Activated gamma-delta T cell treated with Interleukin-2 at 50 U/mL for 16 hours (primary cell): ENCODE measurements at places on chromosomes 4 and X.

DNA sequence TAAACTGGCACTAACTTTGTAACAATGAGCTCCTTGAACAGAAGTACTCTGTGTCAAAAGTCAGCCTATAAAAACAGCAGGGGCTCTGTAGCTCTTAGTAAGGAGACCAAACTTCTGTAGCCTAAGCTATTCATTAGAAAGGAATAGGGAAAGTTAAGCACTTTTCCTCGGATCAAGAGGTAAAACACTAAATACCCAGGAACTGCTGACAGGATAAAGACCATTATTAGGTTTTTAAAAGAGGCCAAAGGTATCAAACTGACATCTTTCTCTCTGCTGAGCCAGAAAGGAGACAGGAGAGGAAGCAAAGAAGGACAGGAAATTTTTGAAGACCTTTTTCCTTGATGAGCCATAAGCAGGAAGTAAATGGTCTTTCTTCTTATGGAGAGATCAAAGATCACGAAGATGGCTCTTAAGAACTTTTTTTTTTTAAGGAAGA is 31.9 kb downstream of the ANAPC10 start:
- DNase-seq, result no peak

DNA sequence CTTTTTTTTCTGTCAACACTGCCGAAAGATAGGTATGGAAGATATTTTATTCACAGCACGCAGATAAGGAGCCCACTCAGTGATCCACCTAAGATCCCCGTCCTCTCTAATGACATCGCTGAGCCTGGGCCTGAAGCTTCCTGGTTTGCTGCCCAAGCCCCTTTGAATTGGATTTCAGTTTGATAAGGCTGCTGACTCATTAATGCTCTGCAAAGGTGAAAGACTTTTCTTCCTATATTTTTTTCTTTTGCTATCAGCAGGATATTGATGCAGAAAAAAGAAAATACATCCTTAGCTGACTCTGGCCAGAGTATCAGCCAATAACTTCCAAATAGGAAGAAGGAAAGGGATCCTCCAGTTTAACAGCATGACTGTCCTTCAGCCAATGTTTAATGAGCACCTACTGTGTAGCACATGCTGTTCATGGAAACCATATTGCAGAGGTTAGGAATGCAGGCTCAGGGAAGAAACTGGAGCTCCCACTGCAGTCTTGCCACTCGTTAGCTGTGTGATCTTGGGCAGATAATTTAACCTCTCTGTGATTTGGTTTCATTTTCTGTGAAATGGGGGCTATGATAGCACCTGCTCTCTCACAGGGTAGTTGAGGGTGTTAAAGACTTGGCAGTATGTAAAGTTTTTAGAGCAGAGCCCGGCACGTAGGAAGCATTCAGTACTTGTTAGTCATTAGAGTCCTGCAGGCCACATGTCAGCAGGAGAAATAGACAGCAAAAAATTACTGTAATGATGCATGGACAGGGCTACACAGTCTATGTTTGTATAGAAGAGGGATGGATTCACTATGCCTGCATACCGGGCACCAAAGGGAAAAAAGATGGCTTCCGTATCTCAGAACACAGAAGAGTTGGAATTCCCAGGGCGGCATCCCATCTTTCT is 39.3 kb downstream of the EVC start:
- no peak for DNase-seq

- no peak for DNase-seq
These were observed 71.7 kb downstream of the FANCB start for GRCh38 chrX:14801136-14801535.

DNA sequence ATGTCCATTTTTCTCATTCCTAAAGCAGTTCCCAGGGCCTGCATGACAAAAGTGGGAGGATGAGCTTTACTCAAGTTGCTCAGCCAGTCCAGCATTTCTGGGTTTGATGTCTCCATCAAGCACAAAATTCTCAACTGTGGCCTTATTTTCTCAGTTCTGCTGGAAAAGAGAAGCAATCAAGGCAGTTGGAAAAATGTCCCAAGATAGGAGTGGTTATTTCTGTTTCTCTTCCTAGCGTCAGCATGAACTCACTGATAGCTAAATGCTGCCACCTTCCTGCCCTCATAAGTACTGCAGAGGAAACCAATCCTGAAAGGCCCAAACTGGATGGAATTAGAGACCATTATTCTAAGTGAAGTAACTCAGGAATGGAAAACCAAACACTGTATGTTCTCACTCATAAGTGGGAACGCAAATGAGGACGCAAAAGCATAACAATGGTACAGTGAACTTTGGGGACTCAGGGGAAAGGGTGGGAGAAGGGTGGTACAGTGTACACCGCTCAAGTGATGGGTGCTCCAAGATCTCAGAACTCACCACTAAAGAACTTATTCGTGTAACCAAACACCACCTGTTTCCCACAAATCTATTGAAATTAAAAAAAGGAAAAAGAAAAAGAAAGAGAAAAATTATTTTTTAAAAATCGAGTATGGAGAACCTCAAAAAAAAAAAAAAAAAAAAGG is 29.6 kb downstream of the ADH7 start:
- peak; percentile 53 for DNase-seq

DNA sequence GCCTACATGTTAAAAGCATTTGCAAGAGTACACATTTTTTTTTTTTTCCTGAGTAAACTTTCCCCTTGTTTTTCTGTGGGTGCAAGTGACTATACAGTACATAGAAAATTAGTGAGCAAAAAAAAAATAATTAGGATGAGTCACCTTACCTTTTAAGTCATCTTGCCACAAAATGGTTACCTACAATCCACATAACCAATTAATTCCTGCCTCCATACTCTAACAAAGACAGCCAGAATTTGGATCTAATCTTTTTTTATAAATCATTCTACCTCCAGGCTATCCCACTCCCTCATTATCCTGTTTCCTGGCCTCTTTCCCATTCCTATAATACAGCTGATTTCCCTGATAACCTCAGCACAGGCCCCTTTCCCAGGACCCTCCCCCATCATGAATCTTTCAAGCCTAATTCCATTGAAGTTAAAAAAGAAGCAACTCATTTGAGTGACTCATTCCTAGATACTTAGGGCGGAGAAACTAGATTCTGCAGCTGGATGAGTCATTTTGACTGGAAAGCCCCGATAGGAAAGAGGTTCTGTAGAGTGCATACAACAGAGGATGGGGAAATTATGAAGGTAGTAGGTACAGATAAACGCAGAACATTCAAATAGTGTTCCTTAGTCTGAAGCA is 128.2 kb downstream of the C4orf51 start:
- no peak for DNase-seq

DNA sequence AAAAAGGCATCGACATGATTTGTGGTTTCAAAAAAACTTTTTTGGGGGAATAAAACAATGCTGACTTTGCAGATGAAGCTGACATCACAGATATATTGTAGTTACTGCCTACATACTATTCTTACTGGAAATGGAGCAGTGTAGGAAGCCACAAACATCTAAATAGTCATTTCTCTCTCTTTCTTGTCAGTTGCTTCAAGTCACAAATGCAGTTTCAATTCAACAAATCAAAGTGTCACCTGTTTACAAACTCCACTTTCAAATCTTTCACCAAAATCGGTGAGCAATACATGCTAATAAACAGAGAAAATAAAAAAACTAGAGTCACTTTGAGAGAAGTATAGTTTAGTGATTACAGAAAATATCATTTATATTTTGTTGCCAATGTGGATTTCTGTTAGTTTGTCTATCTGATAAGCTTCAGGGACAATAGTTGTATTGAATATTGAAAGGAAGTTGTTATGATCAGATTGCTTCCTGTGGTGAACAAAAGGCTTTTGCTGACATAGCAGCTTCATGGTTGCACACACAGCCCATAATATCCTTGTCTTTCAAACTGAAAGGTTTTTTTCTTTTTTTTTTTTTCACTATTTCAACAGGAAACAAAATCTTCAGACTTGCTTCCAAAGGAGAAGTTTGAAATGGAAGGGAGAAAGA is 49.7 kb upstream of the PTPN13 start:
- DNase-seq, result no peak

- no peak for DNase-seq
These were observed 59.4 kb downstream of the MTHFD2L start for GRCh38 chr4:74217365-74217764.

- no peak for DNase-seq
These were observed 13.3 kb upstream of the AGA start for GRCh38 chr4:177455561-177455970.

DNA sequence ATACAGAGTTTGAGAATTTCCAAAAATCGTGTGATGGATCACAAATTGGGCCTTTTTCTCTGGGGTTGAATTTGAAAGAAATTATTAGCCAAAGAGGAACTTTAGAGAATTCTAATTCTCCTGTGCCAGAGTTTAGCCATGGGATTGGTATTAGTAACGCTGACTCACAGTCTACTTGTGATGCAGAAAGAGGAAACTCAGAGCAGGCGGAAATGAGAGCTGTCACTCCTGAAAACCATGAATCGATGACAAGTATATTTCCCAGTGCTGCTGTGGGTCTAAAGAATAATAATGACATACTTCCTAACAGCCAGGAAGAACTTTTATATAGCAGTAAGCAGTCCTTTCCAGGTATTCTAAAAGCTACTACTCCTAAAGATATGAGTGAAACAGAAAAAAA is 64.9 kb downstream of the N4BP2 start:
- DNase-seq, result no peak

- DNase-seq, result no peak
These were observed 77.9 kb downstream of the EGF start for GRCh38 chr4:109990261-109991257.

GRCh38 chr4:87502580-87503238 is 26.5 kb downstream of the SPARCL1 start:
- no peak for DNase-seq

GRCh38 chrX:29691044-29691443 is 524.3 kb upstream of the MAGEB2 start:
- DNase-seq, result no peak

DNA sequence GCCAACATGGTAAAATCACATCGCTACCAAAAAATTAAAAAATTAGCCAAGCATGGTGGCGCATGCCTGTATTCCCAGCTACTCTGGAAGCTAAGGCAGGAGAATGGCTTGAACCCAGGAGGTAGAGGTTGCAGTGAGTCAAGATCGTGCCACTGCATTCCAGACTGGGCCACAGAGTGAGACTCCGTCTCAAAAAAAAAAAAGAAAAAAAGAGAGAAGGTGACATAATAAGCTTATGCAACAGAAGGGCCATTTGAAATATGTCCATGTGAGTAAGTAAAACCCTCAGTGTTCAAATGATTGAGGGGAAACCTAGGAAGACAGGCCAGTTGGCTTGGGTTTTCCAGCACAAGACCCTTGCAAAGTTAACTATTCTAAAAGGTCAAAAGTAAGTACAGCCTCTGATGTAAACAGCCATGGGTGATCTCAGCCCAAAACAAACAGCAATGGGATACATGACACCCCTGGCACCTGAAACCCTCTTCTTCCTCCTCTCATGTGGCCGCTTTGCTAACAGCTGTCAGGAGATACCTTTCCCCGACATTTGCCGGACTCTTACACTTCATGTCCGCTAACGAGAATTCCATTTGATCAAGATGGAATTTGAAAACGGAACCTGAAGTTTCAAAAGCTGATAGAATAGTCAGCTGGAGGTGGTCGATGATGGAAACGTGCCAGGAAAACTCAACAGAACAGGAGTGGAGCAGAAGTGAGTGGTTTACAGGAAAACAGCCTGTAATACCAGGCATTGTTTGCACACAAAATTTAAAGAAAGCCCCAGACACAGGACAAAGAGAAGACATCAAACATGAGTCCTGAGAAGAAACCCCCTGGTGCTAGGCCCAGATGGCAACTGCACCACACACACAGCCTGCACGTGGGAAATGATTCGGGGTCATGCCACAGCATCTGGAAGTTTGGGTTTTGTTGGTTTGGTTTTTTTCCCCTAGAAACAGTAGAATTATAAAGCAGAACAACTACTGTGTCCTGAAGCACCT is 93.0 kb upstream of the STS start:
- DNase-seq, result no peak

DNA sequence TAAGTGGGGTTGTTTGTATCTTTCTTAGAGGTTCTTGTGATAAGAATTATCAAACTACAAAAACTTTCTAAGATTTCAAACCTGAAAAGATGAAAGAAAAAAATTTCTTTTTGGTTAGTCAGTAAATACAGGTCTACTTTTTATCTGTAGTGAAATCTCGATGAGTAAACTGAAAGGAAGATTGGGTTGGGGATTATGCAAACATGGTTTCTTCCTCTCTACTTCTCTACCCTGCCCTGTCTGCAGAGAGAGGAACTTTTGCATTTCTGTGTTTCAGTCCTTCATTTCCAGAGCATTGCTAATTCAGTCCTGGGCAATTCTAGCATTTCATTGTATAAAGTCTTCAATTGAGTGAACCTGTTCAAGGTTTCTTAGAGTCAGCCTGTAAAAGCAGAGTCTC is 51.6 kb upstream of the IL2 start:
- no peak for DNase-seq

DNA sequence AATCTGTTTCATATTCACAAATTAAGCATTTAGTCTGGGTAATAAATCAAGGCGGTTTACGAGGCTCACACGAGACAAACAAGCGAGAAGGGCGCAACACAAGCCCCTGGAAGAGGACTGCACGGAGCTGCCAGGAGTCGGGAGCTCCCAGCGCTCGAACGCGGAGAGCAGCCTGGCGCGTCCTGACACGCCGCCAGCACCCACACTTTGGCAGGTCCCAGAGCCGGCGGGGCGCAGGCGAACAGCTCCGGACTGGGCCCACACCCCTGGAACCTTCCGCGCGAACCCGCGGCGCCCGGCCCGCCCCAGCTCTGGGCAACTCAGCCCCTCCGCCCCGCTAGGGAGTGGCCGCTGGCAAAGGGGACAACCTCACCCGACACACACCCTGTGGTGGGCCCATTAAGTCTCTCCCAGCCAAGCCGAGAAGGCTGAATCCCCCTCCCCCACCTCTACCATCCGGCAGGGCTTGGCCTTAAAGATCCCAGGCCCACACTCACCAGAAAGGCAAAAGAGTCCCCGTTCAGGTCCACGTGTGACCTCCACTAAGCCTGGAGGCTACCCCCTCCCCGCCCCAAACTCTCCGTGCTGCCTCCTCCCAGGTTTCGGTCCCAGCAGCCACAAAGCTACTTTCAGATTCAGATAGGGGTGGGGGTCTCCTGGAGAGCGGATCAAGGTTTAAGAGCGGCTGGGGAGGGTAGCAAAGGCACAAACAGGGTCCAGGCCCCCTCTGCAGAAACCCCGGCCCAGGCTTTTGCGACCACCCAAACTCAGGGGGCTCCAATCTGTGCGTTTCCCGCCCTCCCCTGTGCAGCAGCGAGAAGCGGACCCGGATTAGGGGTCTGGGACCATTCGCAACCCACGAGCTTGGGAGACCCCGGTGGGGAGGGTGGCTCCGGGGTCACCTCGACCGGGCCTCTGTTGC is 47.5 kb upstream of the BCOR start:
- DNase-seq, result no peak

GRCh38 chr4:139692309-139693012 is 26.8 kb downstream of the MGST2 start:
- no peak for DNase-seq

DNA sequence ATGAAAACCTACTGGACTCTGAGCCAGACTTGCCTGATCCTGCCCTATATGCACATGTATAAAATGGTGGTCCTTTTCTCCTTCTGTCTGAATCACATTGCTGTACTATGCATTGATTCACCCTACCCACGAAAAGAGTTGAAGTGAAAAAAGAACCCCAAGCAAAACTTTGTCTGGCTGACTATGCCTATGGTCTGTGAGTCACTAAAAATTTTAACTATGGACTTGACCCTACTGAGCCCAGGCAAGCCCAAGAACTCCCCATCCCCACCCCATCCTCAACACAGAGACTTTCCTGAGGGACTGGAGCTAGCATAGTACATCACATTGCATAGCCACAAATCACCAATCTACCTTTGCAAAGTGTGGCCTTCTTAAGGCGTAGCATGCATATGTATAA is 116.6 kb upstream of the TENM3 start:
- DNase-seq, result no peak
